NCI-H748 treated with DMSO at 0.1 percent for 48 hours (cell line): ENCODE measurements at places on chromosomes 11 and 22.

DNA sequence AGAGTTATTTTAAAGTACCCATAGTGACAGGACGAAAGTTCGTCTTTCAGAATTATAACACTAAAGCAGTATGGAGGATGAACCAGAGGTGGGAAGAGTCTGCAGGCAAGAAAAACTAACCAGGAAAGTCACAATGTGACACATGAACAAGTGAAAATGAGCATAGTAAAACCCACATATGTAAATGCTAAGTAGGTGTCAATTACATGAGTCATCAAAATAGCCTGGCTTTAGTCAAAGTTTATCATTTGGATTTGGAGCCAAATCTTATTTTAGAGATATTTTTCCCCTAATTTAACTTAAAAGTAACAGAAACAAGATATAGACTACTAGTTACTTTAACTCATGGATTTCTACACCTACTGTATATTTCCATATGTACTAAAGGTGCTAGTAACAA lies 159.8 kb downstream of the GRIA4 start:
- DNase-seq = no peak

GRCh38 chr11:61392981-61393595 lies 701 bp downstream of the TMEM216 start:
- DNase-seq = no peak

DNA sequence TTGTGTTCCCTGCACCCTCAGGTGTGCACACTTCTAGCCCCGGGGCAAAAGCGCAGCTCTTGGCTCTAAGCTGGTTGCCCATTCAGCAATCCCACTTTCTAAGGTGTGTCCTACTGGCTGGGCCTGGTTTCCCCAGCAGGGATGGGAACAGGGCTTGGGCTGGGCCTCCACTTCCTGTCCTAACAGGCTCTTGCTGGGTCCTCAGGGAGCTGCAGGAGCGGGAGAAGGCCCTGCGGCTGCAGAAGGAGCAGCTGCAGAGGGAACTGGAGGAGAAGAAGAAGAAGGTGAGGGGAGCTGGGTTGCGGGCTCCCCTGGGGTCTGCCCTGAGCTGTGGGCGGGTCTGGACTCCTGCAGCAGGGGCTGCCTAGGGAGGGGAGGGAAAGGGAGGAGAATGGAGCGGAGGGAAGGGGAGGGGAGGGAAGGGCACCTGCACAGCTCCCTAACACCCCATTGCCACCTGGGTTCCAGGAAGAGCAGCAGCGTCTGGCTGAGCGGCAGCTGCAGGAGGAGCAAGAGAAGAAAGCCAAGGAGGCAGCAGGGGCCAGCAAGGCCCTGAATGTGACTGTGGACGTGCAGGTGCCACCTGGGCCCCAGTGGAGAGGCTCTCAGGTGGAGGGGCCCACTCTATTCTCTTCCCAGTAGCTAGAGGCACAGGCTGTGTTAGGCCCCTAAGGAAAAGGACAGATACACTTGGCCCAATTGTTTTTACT lies 24.6 kb downstream of the INCENP start:
- no peak for DNase-seq

- DNase-seq = no peak
These were observed 710 bp upstream of the DGCR2 start for GRCh38 chr22:19122752-19123492.

- DNase-seq = no peak
These were observed at the start of gene OR8H3 for GRCh38 chr11:56122073-56122472. Gene OR8H3 (plus strand): TSS chr11:56122373. CDS start chr11:56122373, 0 bp downstream.

DNA sequence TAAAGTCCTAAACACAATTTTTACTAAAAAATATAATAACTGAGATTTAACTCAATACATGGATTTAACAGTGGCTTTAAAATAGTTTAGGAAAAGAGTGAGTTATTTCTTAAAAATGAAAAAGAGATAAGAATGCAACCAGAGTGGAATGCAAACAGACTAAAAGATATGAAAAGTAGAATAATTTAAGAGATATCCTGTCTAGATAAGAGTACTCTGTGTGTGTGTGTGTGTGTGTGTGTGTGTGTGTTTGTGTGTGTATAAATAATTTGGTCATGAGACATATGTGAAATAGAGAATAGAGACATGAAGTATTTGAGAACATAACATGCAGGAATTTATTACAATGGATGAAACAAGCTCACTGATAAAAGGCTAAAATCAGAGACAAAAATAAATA lies 986.9 kb upstream of the CHORDC1 start:
- DNase-seq = no peak
